ENCODE measurements at places on chromosomes 1 and 21.

DNA sequence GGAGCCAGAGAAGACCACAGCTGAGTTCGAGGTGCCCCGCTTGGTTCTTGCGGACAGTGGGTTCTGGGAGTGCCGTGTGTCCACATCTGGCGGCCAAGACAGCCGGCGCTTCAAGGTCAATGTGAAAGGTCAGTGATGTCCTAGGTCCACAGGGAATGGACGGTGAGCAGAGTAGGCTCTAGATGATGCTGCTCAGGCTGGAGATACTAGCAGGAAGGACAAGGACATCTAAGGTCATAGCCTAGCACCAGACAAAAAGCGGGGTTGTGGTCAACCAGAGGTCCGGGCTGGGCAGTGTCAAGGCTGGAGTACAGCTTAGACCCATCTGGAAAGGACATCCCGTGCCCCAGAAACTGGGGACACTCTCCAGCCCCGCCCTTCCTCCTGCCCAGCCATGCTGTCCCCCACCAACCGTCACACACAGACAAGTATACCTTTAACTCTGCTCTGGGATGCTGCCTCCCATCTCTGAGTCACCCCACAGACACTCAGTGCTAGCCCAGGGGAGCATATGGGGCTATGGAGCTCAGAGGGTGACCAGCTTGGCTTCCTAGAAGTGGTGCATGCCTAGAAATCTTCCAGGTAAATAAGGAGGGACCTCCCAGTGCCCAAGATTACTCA lies 8.7 kb downstream of the TIE1 start:
- no peak for DNase-seq

GRCh38 chr1:109804660-109805059 lies 40.9 kb upstream of the EPS8L3 start:
- DNase-seq: no peak

DNA sequence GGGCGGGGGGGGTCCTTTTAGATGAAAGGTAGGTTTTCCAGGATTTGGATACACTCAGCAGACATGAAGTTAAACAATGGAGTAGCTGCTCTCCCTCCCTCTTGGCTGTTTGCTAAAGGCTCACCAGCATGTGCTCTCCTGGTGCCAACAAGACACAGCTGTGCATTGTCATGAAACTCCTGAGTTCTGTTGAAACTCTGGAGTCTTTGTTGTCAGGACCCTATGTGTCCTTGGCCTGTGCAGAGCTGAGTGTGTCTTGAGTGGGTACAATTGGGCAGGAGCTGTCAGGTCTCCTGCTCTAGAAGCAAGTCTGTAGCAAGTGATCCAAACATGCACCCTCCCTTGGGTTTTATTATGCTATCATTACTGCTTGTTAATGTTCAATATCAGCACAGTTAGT lies 12.7 kb downstream of the TBX19 start:
- no peak for DNase-seq

DNA sequence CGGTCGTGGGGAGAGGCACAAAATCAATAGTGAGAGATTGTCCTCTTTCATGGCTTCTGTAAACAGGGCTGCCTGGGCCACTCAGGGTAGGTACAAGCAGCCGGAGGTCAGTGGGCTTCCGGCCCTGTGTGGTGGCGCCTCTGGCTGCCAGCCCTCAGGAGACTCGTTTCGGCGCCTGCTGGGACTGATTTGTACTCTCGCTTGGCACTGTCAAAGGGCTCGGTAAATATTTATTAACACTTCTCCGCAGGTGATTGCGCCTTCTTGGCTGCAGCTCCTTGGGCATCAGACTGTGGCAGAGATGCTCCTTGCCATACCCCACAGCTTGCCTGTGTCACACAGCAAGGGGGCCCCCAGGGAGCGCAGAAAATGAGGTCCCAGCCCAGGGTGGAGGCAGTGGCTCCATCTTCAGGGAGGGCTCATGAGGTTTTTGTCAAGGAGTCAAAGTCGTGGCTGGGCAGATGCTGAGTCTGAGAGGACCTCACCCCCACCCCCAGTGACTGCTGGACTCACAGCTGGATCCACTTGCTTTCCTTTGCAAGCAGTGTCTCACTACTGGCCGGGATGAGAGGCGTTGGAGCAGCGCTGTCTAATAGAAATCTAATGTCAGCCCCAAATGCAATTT lies 262.5 kb downstream of the GRIK3 start:
- no peak for DNase-seq

GRCh38 chr1:235867903-235868469 lies 1.3 kb upstream of the LYST start:
- DNase-seq: no peak

- no peak for DNase-seq
Measured at GRCh38 chr1:155093911-155094621, 15.4 kb downstream of the EFNA3 start.

GRCh38 chr1:56215771-56216170 lies 363.6 kb downstream of the PLPP3 start:
- no peak for DNase-seq

GRCh38 chr1:172487550-172487949 lies 43.7 kb upstream of the PIGC start:
- DNase-seq: no peak
